ENCODE measurements at places on chromosomes 11 and 22. TPM values are rescaled to one million over a fixed set of nuclear protein-coding genes. Genes with fewer than 3 reads are reported as not detected.
A peak's percentile ranks its signal among the peaks of the same experiment; 100 is the strongest.

DNA sequence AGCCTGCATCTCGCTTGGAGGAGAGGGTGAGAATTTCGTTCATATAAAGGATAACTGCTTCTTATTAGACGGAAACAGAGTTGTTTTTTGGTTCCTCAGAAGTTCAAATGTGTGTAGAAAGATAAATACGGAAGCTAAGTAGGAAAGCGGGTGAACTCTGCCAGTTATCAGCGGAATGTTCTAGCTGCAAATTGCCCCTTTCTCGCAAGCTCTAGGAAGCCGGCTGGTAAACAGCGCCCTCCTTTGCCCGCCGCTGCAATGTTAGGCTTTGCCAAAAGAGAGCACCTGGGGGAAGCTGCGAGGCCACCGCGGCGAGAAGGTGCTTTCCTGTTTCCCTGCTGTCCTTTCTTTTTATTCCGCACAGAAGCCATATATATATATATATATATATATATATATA lies 67.0 kb downstream of the IGLL5 start:
- peak; percentile 31 for DNase-seq

- DNase-seq: no peak
Measured at GRCh38 chr11:84264066-84264465, 977.9 kb upstream of the CCDC90B start.

DNA sequence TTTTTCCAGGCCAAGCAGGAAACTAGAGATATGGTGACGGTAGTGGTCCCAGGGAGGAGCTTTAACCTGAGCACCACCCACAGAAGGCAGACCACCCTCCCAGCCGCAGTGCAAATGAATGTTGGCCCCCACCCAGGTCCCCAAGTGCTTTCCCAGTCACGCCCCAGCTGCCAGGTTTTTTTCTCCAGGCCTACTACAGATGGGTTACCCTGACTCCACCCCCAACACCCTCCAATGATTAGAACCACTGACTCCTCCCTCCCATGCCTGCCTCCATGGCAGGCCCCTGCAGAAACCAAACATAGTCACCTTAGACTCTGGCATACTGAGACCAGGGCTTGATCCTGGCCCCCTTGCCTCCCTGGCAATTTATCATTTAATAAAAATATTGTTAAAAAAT lies 58.7 kb upstream of the CHST1 start:
- DNase-seq: no peak

DNA sequence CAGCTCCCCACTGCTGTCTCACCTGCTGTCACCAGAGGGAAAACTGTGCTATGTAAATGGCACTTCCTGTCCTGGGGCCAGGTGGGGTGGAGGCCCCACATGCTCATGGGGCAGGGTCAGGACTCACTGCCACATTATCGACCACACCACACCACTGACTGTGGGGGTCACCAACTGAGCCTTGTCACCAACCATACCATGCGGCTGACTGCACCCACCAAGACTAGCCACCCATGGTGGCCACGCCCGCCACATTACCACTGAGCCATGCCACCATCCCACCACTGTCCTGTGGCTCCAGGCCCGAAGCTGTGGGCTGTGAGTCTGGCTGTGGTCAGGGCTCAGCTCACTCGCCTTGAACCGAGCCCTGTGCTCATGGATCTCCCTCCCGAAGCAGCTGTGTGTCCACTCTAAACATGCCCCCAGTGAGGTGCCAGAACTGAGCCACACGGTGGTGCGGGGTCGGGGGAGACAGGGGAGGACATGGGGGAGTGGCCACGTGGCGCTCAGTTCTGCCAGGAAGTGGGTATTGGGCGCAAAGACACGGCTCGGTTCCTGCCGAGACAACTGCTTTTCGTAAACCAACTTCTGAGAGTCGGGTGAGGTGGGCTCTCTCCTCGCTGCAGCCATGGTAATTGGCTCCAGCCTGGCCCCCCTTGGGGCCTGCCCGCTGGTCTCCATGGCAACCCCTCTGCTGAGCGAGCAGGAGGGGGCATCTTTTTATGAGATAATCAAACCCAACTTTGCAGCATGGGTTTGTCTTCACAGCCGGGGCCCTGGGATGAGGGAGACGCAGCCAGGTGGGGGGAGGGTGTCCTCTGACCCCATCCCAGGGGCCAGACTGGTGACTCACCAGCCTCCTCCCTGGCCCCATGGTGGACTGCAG lies 23.2 kb downstream of the RTN4R start:
- no peak for DNase-seq

DNA sequence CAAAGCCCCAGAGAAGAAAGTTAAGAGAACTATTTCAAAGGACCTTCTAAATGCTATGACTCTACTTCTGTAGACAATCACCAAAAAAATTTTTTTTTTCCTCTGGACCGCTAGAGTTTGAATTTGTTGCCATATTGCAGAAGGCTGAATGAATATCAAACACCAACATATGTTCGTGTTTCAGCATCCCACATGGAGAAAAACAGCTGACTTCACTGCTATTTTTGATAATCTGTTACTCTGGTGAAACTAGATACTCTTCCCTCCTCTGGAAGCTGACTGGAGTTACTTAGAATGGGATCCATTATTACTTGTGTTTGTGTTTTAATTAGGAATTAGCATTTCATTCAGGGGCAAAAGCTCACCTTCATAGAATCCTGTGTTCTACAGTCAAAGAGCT lies 447.0 kb downstream of the AASDHPPT start:
- no peak for DNase-seq

DNA sequence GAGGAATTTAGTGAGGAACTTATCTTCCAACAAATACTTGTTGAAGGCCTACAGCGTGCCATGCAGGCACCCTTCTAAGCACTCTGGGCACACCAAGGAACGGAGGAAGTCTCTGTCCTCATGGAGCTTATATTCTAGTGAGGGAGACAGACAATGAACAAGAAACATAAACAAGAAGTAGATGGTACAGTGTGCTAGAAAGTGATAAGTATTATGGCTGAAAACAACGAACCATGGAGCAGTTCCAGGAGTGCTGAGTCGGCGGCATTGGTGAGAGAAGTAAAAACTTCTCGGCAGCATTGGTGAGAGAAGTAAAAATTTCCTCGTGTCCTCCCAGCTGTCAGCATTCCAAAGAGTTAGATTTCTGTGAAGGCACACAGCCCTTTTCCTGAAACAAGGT lies 53.2 kb downstream of the FAM76B start:
- no peak for DNase-seq

DNA sequence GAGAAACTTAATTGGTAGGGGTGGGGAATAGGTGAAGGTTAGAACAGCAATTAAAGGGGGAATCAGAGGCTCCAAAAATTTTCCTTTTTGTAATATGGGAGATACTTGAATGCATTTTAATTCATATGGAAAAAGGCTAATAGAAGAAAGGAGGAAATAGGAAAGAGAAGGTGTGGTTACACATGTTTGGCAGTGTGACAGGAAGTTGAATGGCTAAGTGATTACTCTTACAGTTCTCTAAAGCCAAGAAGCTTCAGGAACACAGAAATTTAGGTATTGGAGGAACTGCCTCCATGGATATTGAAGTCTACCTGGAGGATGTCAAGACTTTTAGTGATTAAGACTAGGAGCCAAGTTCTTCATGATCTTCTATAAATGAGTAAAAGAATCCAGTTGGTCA lies 6.3 kb downstream of the NXPE2 start:
- no peak for DNase-seq

- no peak for DNase-seq
Measured at GRCh38 chr11:7436657-7437056, 48.6 kb upstream of the OLFML1 start.

DNA sequence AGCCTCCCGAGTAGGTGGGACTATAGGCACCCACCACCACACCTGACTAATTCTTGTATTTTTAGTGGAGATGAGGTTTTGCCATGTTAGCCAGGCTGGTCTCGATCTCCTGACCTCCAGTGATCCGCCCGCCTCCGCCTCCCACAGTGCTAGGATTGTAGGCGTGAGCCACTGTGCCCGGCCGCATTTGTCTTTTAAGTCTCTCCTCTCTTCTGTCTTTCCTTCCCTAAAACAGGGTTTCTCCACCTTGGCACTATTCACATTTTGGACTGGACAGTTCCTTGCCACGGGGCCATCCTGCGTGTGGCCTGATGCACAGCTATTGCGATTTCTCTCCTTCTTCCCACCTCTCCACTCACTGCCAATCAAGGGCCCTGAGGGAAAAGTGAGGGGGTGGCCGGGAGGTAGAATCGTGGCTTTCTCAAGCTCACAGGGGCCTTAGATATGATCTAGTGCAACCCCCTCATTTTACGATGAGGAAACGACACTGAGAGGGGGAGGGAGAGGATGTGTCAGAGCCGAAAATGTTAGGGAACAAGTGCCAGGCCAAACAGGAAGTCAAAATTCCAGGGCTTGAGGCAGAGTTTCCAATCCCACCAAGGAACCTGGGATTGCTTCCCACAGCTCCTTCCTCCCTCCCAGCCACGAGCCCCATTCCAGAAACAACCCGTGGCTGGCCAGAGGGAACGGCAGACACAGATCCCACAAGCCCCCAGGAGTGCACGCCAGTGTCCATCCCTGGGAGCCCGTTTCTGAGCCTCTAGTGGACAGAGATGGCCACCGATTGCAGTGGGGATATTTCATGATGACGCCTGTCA lies 21.2 kb downstream of the SCGB1A1 start:
- DNase-seq: no peak

DNA sequence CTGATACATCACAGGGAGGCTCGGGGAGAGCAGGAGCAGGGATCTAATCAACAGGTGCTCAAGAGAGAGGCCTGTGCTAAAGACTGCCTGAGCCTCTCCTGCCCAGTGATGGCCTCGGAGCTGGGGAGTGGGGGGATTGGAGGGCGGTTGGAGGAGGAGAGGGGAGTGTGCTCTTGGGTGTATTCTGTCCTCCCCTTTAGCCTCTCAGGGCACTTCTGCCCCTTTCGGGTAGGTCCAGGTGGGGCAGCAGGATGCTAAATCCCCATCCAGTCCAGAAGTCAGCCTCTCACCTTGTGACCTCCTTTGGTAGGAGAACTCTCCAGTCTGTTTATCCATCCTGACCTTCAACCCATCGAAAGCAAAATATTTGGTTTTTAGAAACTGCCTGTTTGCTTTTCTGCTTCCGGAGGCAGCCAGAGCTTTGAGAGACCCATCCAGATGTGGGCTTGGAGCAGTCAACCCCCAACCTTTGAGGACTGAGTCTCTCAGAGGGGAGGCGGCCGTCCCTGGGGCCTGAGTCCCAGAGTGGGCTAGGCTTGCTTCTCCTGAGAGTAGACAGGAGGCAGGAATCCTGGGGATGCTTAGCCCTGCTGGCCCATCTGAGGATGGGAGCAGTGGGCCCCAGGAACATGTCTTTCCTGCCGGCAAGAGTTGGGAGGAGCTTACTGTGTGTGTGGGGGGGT lies 105.2 kb upstream of the SYT13 start:
- DNase-seq: peak; percentile 64

- DNase-seq: no peak
Measured at GRCh38 chr11:74221816-74222215, 50.7 kb downstream of the PPME1 start.

GRCh38 chr11:40417627-40418026 lies 1041.8 kb downstream of the LRRC4C start:
- DNase-seq: no peak

DNA sequence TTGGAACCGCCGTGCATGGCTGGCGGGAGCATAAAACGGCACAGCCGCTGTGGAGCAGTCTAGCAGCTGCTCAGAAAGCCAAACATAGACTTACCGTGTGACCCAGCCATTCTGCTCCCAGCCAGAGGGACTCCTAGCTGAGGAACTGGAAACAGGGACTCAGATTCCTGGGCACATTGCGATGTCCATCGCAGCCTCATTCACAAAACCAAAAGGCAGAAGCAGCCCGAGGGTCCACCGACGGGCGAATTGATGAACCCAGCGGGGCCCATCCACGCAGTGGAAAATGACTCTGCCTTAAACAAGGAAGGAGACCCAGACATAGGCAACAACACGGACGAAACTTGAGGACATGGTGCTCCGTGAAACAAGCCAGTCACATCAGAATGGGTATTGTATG lies 5.7 kb upstream of the MUC5B start:
- DNase-seq: no peak

- DNase-seq: peak; percentile 50
Measured at GRCh38 chr22:48318575-48319320, 1508.9 kb downstream of the BRD1 start.

DNA sequence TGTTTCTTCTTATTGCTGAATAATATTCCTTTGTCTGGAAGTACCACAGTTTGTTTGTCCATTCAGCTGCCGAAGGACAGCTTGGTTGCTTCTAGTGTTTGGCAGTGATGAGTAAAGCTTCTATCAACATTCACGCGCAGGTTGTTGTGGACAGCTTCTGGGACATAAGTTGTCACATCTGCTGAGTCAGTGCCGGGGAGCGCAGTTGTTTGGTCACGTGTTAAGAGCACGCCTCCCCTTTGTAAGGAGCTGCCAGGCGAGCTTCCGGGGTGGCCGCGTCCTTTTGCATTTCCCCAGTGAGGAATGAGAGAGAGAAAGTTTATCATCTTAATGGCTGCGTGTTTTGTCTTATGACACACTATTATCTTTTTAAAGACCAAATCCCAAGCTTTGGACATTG lies 30.3 kb downstream of the SAMM50 start:
- no peak for DNase-seq

GRCh38 chr11:59261150-59261549 lies 48.4 kb upstream of the MPEG1 start:
- no peak for DNase-seq

GRCh38 chr11:128388206-128388815 lies 199.0 kb downstream of the ETS1 start:
- no peak for DNase-seq

- DNase-seq: no peak
Measured at GRCh38 chr11:45563810-45564209, 101.6 kb downstream of the CHST1 start.

DNA sequence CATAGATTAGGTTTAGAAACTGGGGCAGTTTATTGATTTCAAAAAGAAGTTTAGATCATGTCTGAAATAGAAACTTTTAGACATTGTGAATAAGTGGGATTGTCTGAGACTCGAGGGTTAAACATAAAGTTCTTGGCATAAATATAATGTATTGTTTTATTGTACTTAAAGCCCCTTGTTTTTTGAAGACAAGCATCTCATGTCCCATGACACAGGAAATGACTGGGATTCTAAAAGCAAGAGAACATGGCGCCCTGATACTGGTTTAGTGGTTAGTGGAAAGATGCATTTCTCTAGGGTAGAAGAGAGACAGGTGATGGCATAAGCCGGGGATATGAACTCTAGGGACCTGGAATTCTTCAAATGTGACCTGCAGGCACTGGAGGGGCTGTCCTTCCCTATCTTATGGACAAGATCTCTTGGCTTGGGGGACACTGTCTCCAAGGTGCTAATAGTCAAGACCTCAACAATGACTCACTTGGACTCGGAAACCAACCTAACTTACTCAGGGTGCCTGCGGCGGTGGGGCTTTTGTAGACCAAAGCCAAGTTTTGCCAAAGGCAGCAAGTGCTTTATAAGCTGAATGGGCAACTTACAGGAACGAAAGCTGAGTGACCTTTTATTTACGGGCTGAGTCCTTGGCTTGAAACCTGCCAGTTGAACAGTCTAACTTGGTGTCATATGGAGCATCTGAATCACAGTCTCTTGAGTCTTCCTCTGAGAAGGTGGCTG lies 48.2 kb downstream of the UBASH3B start:
- DNase-seq: no peak

MRGPRG gene
- total RNA-seq: not detected

WBP2NL gene
- total RNA-seq: 0.73 TPM

PATE3 gene
- not detected for total RNA-seq

CASTOR1 gene
- total RNA-seq: 5.0 TPM

TEAD1 gene
- total RNA-seq: 103 TPM

IRAG1 gene
- 6.4 TPM for total RNA-seq

MIAT gene
- 1.3 TPM for total RNA-seq

BRMS1 gene
- 14.6 TPM for total RNA-seq

All from cardiac septum (tissue), 1 donor.